ENCODE measurements at places on chromosomes 7 and 10. TPM values are rescaled to one million over a fixed set of nuclear protein-coding genes. Genes with fewer than 3 reads are reported as not detected.

Gene PRKCQ
- 0.43 TPM for total RNA-seq

Gene ENTPD1
- total RNA-seq, result 15.0 TPM

GRCh38 chr10:133162178-133162909 is 2.3 kb downstream of the KNDC1 start:
- no peaks in the 10 kb centered on the region for H3K4me1 ChIP-seq
- peaks cover 5% of the 10 kb centered on the region for H3K27me3 ChIP-seq
- no peak overlapping the region for H3K4me3 ChIP-seq
- H3K36me3 ChIP-seq, result no peaks in the 10 kb centered on the region
- no peak for DNase-seq

DNA sequence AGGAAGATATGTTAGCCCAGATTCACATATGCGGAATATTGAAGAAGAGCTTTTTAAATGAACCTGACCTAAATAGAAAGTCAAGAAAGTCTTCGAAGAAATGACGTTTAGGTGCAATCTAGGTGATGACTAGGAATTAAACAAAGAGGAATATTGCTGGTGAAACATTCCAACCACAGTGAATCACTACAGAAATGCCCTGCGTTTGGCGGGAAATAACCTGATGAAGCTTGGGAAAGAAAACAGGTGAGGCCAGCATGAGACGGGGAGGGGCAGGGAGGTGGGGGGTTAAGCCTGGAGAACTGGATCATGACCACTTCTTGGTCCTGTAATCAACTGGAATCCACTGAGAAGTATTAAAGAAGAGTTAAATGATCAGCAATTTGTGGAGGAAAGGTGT is 299.4 kb upstream of the VSTM2A start:
- no peak overlapping the region for H3K27ac ChIP-seq
- H3K4me1 ChIP-seq, result no peaks in the 10 kb centered on the region
- H3K4me3 ChIP-seq, result no peak overlapping the region
- no peak for DNase-seq
- no peaks in the 10 kb centered on the region for H3K36me3 ChIP-seq

Gene HKDC1
- 0.35 TPM for total RNA-seq

DNA sequence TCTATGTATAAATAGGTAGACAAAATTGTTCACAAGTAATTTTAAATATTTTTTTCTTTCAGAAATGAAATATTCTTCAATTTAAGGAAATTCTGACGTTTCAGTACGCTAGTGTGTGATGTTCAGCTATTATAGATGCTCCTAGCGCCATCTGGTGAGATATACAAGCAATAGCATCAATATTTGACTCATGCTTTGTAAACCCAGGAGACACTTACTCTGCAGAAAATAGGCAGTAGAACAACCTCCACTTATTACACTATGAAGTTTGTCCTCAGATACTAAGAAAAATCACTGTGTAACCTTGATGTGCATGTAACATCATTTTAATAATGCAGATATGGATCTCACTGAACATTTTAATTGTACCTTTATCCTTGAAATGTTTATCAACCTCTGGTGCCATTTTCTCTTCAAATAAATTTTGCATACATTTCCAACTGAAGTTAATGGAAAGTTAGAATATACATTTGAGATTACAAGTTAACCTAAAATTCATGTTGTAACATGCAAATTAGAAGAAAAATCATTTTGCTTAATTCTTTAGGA is 151.5 kb upstream of the FAM3C start:
- no peak overlapping the region for H3K27ac ChIP-seq
- H3K27me3 ChIP-seq, result no peaks in the 10 kb centered on the region
- H3K4me1 ChIP-seq, result no peaks in the 10 kb centered on the region
- no peak overlapping the region for H3K4me3 ChIP-seq
- no peak for DNase-seq
- no peaks in the 10 kb centered on the region for H3K36me3 ChIP-seq

DNA sequence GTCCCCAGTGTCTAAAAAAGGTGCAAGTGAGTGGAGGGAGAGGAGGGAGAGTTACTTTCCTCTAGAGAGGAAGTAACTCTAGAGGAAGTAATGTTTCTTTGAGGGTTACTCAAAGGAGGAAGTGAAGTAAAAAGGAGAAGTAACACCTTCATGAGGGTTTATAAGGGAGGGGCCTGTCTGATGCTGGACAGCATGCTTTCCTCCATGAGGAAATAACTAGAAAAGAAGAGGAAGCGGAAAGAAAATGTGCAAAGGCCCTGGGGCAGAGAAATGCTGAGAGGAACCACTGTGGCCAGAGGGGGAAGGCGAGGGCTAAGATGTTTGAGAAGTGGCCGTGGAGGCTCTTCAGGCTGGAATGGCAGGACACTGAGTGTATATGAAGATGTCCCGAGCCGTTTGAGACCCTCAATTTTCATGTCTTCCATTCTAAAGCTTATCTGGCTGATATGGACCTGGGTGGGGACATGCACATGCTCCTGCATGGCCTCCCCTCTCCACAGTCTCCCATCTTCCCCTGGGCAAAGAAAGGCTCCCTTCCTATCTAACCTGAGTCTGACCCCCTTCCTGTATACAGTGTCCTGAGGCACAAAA is 3.4 kb upstream of the SLC18A2 start:
- H3K36me3 ChIP-seq, result no peaks in the 10 kb centered on the region
- H3K4me1 ChIP-seq, result no peaks in the 10 kb centered on the region
- DNase-seq, result no peak
- no peaks in the 10 kb centered on the region for H3K27me3 ChIP-seq
- H3K4me3 ChIP-seq, result no peak overlapping the region
- H3K27ac ChIP-seq, result no peak overlapping the region

GRCh38 chr7:131896165-131896863 is 339.9 kb upstream of the PODXL start:
- H3K27ac ChIP-seq, result no peak overlapping the region
- H3K4me3 ChIP-seq, result no peak overlapping the region
- H3K36me3 ChIP-seq, result no peaks in the 10 kb centered on the region
- H3K27me3 ChIP-seq, result no peaks in the 10 kb centered on the region
- H3K4me1 ChIP-seq, result no peaks in the 10 kb centered on the region

DNA sequence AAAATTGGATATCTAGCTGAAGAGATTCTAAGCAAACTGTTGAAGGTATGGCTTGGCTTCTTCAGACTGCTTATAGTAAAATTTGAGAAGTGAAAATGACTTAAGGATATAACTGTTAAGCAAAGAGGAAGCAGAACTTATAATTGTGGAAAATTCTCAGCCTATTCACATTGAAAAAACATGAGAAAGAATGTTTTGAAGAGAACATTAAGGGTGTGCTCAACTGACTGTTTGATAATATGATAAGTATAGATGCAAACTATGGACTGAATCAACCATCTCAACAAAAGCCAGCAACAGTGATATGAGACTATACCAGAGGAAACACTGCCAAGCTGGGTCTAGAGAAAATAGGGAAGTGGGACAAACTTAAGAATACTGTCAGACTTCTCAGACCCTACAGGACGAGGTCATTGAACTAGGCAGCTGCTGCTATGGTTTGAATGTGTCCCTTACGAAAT is 133.1 kb upstream of the PPP1R3A start:
- no peak overlapping the region for H3K4me3 ChIP-seq
- no peak overlapping the region for H3K27ac ChIP-seq
- H3K4me1 ChIP-seq, result no peaks in the 10 kb centered on the region

DNA sequence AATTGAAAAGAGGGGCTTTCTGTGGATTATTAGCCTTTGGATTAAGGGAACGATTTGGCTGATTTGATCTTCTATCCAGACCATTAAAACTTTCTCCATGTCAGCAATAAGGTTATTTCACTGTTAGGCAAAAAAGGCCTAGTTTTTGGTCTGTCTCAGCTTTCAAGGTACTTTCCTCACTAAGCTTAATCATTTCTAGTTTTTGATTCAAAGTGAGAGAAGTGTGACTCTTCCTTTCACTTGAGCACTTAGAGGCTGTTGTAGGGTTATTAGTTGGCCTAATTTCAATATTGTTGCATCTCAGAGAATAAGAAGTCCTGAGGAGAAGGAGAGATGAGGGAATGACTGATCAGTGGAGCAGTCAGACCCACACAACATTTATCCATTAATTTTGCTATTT is 596.0 kb upstream of the TPK1 start:
- no peaks in the 10 kb centered on the region for H3K27me3 ChIP-seq
- no peaks in the 10 kb centered on the region for H3K4me1 ChIP-seq
- DNase-seq, result no peak
- H3K36me3 ChIP-seq, result no peaks in the 10 kb centered on the region
- H3K27ac ChIP-seq, result no peak overlapping the region
- H3K4me3 ChIP-seq, result no peak overlapping the region

DNA sequence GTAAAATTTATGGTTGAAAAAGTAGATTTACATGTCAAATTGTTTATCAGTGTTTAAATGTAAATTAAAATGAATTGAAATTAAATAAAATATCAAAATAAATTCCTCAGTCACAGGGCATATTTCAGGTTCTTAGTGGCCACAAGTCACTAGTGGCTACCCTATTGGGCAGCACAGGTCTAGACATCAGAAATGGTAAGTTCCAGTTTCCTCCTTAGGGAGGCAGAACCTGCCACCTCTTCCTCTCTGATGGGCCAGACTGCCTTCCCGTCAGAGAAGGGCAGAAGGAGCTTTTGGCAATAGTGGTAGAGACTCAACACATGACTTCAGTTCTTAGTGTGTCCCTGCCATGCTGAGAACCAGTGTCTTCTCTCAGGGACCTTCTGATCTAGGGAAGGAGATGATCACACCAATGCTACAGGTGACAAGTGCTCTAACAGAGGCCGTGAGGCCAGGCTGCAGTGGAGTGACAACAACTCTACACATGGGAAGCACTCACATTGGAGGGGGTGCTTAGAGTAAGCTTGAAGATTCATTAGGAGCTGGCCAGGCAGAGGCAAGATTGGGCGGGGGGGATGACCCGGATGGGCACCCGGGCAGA is 14.4 kb upstream of the PCBD1 start:
- H3K36me3 ChIP-seq, result no peaks in the 10 kb centered on the region
- no peaks in the 10 kb centered on the region for H3K27me3 ChIP-seq
- no peak for DNase-seq
- peaks cover 18% of the 10 kb centered on the region for H3K4me1 ChIP-seq
- H3K27ac ChIP-seq, result no peak overlapping the region
- H3K4me3 ChIP-seq, result no peak overlapping the region

GRCh38 chr7:149624006-149624405 is 126.4 kb upstream of the ZNF746 start:
- no peaks in the 10 kb centered on the region for H3K27me3 ChIP-seq
- no peak for DNase-seq
- peak overlapping the region; percentile 86 for H3K27ac ChIP-seq
- peaks cover 22% of the 10 kb centered on the region for H3K36me3 ChIP-seq

DNA sequence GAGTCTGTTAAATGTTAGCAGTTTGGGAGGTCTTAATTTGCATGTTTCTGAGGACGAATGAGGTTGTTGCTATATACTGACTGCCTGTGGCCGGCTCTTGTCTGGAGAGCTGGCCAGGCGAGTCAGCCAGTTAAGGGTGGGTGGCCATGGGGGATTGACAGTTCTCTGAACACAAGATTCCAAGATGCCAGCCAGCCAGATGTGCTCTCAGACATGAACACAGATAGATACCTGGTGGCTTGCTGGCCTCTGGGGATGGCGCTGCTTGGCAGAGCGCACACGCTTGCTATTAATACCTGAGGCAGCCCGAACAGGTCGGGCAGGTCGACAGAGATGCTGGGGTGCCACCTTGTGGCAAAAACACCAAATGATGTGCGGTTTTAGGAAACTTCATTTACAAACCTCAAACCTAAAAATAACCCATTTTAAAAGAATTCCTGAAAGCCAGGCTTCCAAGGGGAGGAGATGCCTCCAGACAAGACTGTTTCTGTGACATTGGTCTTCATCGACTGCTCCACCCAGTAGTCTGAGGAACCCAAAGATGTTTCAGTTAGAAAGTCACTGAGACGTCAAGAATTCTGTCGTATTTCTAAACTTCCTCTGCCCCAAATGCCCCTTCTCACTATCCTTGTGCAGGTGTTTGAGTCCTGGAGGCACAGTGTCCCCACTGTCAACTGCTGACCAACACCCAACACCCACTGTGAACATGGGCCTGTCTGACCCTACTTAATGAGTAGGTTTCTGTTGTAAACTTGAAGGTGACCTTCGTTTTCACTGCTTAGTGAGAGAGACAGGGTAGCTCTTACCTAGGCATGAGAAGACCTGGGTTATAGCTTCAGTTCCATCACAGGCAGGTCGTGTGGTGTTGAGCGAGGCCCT is 123.4 kb downstream of the NT5C2 start:
- H3K36me3 ChIP-seq, result no peaks in the 10 kb centered on the region
- no peak overlapping the region for H3K27ac ChIP-seq
- peaks cover 8% of the 10 kb centered on the region for H3K4me1 ChIP-seq
- H3K4me3 ChIP-seq, result no peak overlapping the region

Measured in right atrium auricular region (tissue), 2 donors.